ENCODE measurements at places on chromosomes 16 and 17.

GRCh38 chr17:62705778-62706597 is 78.5 kb downstream of the MRC2 start:
- no peak for DNase-seq

GRCh38 chr17:42472709-42473521 is 14.2 kb downstream of the ATP6V0A1 start:
- DNase-seq: no peak

- no peak for DNase-seq
Measured at GRCh38 chr17:28759256-28759865, 15.6 kb downstream of the TRAF4 start.

DNA sequence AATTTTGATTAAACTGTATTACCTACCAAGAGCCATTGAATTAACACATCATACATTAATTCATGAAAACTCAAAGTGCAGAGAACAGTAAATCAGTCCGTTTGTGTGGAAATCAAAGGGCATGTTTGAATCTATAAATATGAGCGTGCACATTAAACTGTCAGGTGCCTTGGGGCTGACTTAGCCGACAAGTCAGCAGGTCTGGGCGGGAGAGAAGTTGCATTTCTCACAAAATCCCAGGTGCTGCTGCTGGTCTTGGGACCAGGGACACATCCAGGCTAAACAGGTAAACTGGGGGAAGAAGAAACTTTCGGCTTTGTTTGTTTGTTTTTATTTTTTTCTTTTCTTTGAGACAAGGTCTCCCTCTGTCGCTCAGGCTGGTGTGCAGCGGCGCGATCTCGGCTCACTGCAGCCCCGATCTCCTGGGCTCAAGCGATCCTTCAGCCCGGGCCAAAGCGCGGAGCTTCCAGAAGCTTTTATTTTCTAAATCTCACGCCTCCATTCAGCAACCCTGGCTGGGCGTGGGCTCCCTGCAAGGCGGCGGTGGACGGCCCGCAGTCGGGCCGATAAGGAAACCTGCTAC is 213.9 kb downstream of the MRTFB start:
- peak; percentile 47 for DNase-seq

DNA sequence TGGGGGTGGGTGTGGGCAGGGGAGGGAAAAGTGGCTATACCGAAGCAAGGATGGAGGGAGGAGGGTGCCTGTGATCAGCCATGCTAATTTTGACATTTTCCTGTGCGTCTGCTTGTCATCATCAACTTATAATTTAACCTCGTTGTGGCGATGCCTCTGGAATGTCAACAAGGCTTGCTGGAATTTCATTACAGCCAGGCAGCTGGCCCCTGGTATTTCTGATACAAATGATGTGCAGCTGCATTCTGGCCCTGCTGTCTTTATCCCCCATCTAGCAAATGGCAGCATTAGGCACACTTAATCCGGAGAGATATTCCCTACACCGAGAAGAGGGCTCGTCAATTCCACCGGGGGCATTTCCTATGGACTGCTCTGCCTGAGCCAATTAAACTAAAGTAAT is 278.3 kb upstream of the CCL2 start:
- DNase-seq: no peak

GRCh38 chr17:38354466-38354865 is 2.8 kb downstream of the SOCS7 start:
- DNase-seq: no peak

- DNase-seq: no peak
Measured at GRCh38 chr17:74097450-74098135, 105.9 kb upstream of the RPL38 start.

- no peak for DNase-seq
Measured at GRCh38 chr17:61617330-61617729, 26.3 kb upstream of the NACA2 start.

DNA sequence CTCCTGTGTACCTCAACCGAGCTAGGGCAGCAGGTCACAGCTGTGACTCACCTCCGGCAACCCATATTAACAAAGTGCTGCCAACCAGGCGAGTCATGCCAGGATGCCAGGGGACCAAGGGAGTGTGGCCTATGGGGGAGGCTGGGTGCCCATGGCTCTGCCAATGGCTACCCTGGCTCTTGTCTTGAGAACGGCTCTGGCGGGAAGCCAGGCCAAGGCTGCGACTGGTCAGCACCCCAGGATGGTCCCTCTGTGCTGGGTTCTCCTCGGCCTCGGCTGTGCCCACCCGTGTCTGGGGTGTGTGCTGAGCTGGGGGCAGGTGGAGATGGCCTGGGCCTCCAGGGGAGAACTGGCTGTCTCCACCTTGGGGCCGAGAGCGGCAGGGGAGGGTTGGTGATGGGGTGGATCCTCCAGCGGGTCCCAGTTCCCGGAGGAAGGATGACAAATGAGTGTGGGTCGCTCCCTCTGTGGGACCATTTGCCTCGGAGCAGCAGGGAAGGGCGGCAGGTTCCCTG is 75.8 kb downstream of the MRC2 start:
- no peak for DNase-seq

GRCh38 chr16:8806272-8806983 is 8.8 kb downstream of the PMM2 start:
- DNase-seq: no peak

GRCh38 chr16:5837007-5837670 is 739.5 kb upstream of the EEF2KMT start:
- DNase-seq: no peak

DNA sequence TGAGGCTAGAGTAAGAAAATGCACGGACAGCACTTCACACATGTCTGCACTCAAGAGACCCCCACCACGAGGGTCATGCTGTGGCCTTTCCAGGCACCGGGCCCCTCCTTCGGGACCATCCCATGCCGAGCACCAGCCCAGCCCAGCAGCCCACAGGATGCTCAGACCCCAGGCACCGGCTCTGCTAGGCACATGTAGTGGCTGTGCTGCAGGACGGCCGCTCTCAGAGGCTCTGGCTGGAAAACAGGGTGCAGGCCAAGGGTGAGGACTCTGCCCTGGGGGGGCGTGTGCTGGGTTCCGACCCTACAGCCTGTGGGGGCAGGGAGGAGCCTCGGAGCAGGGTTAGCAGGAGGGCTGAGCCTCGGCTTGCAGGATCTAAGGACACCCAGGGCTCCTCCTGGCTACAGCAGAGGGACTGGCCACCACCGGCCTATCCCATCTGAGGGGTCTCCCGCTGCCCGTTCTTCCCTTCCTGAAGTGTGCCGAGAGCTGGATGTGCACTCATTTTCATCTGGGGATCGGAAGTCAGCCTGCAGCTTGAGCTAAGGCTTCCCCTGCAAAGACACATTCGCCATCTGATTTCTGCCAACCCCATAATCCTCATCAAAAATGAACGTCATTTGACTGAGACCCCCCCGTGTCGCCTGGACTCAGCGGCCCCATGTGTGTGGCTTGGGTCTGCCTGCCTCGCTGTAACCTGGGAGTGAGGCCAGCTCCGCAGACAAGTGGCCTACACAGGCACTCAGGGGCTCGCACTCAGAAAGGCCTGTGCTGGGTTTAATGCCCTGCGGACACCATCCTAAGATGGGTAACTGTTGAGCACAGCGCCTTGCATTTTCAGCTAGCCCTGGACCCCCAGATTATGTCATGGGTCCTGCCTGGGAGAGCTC is 293.1 kb upstream of the FOXF1 start:
- DNase-seq: no peak

GRCh38 chr16:65601781-65602180 is 479.9 kb upstream of the CDH11 start:
- no peak for DNase-seq

GRCh38 chr17:44385287-44386181 is 3.9 kb downstream of the ITGA2B start:
- DNase-seq: peak; percentile 67

- no peak for DNase-seq
Measured at GRCh38 chr17:13541032-13541480, 60.7 kb downstream of the HS3ST3A1 start.

- no peak for DNase-seq
Measured at GRCh38 chr17:48868916-48869500, 23.6 kb upstream of the ATP5MC1 start.

DNA sequence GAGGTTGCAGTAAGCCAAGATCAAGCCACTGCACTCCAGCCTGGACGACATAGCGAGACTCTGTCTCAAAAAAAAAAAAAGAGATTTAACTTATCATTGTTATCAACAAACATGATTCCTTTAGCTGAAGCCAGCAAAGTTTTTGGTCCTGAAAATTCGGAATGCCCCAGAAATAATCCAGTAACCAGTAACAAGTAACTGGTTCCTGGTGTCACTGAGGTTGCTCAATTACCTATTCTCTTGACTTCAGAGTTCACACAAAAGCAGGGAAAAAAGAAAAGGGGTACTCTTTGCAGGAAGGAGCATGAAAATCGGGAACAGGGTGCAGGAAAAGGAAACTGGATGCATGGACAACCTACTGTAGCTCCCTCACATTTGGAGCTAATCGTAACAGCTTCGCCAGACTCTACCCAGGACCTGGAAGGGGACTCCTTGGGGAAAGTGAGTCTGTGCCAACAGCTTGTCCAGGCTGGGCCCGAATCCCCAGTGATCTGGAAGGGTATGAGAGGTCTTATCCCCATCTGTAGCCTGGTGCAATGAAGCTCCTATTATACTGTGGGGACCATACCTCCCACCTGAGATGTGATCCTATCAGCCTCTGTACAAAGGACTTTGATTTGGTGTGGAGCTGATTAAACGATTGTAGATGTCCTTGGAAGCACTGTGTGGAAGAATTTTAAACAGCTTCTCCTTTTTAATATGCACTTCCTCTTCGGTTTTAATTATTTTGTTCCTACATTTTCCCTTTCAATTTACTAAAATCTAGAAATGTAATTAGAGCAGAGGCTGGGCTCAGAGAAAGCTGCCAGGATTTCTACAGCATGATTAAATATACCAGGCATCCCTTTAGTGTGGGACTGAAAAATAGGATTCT is 3.4 kb upstream of the SPOP start:
- DNase-seq: no peak

DNA sequence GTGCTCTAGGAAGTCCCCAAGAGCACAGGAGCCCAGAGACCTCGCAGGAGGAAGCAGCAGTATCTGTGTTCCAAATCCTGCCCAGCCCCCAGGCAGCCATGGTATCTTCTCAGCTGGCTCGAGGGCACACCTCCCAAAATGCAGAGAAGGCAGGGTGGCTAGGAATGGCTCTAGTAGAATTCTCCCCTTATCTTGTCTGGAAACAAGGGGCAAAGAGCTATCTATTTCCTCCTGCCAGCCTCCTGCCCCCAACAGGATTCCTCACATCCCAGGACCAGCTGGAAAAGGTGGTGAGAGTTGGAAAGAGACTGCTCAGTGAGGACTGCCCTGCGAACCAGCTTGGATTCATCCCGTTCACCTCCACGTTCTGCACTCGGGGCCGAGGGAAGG is 8.6 kb upstream of the TSPOAP1 start:
- no peak for DNase-seq

- DNase-seq: no peak
Measured at GRCh38 chr16:57537194-57537505, 779 bp upstream of the CCDC102A start.

GRCh38 chr17:49364119-49364518 is 2.1 kb upstream of the ZNF652 start:
- DNase-seq: no peak

DNA sequence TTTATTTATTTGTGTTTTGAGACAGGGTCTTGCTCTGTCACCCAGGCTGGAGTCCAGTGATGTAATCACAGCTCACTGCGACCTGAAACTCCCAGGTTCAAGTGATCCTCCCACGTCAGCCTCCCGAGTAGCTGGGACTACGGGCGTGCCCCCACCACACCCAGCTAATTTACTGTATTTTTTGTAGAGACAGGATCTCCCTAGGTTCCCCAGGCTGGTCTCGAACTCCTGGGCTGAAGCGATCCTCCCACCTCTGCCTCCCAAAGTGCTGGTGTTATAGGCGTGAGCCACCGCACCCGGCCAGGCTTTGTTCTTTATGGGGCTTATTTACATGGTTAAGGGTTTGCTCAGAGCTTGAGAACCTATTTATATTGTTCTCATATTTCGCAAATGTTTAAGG is 5.8 kb upstream of the MEIOB start:
- DNase-seq: no peak

DNA sequence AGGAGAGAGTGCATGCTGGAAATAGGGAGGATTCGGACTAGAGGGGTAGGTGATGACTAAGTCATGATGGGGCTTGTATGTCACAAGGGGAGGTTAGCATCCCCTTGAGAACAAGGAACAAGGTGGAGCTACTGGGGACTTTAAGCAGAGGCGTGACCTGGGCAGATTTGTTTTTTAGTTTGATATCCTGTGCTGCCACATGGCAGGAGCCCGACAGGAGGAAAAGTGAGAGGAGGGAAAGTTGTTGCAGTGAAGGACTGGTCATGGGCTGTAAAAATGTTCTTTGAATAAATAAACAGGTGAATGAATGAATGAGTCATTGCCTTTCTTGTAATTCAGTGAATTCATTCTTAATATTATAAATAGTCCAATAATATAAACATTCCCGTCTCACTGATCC is 365.1 kb upstream of the CDH5 start:
- no peak for DNase-seq

GRCh38 chr17:74748279-74748528 is 224 bp upstream of the NHERF1 start:
- DNase-seq: no peak

- peak; percentile 76 for DNase-seq
Measured at GRCh38 chr17:39200070-39200879, at the start of gene RPL19. RPL19 (plus strand) TSS chr17:39200283; CDS start chr17:39200345, 62 bp downstream.

GRCh38 chr17:48505788-48506187 is 25.0 kb downstream of the HOXB1 start:
- DNase-seq: peak; percentile 42

GRCh38 chr17:71976011-71976649 is 144.7 kb upstream of the SOX9 start:
- no peak for DNase-seq

- DNase-seq: no peak
Measured at GRCh38 chr16:30699615-30700099, 686 bp downstream of the SRCAP start.

DNA sequence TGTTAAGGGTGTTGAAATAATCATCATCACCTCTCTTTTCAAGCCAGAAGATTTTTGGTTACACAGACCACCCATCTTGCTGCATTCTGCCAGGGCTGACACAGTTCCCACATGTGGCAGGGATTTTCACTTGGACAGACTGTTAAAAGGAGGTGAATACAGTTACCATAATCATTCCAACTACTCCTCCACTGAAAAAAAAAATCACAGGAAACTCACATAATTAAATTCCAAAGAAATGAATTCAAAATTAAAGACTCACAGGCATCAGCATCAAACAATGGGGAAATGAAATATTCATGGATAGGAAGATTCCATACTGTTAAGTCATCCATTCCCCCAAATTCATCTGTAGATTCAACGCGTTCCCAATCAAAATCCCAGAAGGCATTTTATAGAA is 209.4 kb downstream of the MRTFB start:
- DNase-seq: no peak
